ENCODE measurements at places on chromosomes 4 and X.

GRCh38 chr4:121034017-121034416 lies 38.3 kb downstream of the NDNF start:
- DNase-seq, result no peak

DNA sequence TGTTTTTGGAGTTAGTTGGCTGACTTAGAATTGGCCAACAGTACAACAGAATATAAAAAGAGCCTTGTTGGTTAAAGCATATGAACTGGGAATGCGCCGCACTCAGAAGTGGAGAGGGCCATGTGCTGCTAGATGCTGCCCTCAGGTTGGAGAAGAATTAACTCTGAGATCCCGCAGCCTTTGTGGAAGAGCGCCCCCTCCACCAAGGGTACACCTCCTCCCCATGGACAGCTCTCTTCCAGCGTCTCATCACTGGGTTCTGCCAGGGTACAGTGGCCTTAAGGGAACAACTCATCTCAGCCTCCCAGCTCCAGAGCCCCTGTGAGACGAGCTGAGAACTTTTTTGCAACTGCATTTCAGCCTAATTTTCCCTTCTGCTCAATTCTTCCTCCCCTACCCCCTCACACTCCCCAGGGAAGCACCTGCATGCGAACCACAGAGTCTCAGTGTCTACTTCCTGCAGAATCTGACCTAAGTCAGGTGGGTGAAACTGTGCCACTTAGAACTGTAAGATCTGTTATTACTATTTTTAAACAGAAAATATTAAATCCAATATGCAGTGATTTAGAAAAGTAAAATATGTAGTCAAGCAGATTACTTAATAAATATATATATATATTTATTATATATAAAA lies 380.6 kb downstream of the RAB28 start:
- DNase-seq, result no peak

DNA sequence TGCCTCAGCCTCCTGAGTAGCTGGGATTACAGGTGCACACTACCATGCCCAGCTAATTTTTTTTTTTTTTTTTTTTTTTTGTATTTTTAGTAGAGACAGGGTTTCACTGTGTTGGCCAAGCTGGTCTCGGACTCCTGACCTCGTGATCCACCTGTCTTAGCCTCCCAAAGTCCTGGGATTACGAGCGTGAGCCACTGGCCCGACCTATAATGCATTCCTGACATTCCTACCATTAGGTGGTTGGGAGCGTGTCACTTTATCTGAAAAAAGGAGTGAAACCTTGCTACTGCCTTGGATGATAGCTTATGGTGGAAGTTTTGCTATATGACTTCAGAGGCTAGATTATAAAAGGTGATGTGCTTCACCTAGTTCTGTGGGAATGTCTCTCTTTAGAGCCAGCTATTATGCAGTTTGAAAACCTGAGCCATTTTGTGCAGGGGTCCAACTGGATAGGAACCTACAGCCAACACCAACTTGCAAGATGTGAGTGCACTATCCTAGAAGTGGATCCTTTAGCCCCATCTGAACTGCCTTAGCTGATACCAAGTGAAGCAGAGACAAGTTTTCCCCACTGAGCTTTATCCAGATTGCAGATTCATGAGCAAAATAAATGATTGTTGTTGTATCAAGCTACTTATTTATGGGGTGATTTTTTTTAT lies 29.8 kb upstream of the EMCN start:
- no peak for DNase-seq

GRCh38 chrX:131549011-131549410 lies 5.1 kb downstream of the OR13H1 start:
- no peak for DNase-seq

DNA sequence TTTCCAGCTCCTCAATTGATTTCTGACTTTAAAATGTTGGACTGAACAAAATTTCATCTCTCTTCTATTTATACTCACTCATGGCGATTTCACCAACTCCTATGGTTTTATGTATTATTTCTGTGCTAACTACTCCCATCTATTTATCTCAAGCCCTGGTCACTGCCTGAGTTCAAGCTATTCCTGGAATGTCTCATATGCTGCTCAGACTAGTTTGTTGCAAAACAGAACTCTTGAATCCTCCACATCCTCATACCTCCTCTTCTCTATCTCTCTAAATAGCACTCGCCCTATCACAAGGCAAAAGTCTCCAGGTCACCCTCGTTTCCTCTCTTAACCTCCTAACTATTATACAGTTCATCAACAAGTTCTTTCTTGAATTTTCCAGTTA lies 19.0 kb upstream of the DDX60 start:
- no peak for DNase-seq

DNA sequence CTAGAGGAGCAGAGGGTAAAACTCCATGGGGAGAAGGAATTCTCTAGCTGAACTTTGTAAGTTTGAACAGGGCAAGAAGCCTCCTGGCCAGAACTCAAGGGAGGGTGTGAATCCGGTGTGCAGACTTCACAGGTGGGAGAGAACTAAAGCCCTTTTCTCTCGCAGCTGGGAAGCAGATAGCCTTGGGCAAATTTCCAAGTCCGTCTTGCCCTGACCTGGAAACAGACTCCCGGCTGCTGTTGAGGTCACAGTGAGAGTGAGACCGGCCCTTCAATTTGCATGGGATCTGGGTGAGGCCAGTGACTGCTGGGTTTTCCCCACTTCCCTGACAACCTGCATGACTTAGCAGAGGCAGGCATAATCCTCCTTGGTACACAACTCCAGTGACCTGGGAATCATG lies 94.5 kb upstream of the ZNF827 start:
- DNase-seq, result no peak

DNA sequence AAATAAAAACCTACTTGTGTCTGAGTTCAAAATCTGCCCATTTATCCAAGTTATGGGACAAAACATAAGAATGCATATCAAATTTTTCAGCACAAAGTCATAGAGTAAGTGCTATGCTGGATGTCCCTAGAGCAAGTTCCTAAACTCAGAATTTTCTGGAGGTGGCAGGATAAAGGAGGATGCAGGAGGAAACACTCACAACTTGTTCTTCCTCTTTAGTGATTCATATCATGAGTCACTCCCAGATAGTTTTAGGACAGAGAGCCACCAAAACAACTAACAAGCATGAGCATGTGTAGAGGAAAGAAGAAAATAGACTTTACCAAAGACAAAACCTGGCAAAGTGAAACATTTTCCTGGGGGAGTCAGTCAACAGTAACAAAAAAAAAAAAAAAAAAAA lies 302.7 kb downstream of the KCTD8 start:
- no peak for DNase-seq

- DNase-seq, result no peak
These were observed 1528.0 kb downstream of the TECRL start for GRCh38 chr4:62881210-62881609.

DNA sequence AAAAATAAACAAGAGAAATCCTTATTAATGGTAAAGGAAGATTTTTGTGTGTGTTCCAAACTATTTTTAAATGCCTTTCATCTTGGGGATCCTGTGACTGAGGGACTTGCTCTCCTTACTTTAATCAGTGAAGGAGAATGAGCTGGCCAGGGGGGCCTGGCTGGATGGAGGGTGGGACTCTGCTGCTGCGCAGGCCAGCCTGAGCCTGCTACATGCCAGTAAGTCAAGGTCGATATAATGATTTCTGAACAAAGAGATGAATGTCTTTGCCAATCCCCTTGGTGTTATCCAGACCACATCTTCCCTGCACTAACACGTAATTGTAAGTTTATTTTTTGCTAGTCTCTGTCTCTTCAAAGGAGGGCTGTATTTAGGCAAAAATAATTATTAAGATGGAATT lies 1679.2 kb upstream of the TENM3 start:
- no peak for DNase-seq

DNA sequence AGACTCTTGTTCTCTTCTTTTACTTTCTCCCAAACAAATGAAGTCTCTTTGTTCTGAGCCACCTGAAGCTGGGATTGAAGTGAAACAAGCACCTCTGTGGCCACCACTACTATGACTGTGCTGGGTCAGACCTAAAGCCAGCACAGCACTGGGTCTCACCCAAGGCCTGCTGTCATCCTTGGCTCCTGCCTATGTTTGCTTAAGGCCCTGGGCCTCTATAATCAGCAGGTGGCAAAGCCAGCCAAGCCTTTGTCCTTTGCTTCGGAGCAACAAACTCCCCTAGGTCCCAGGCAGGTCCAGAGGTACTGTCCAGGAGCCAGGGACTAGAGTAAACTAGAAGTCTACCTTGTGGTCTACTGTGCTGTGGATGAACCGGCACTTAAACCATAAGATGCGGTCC lies 220.6 kb upstream of the ARSJ start:
- no peak for DNase-seq

DNA sequence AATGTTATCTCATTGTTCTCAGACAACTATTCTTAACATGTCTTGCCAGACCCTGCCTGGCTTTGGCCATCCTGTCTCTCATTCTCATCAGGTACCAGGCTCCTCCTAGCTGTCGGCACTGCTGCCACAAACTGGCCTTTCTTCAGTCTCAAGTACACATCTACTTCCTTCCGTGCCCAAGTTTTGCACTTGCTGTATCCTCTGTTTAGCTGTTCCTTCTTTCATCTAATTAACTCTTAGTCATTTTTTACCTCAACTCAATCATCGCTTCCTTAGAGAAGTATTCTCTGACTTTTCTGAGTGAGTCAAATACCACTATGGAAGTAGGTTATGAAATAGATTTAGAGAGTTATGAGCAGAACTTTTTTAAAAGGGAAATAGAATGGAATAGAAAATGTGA lies 19.7 kb downstream of the CXCL3 start:
- DNase-seq, result no peak

GRCh38 chr4:174217273-174218126 lies 66.0 kb downstream of the FBXO8 start:
- DNase-seq, result peak; percentile 4

DNA sequence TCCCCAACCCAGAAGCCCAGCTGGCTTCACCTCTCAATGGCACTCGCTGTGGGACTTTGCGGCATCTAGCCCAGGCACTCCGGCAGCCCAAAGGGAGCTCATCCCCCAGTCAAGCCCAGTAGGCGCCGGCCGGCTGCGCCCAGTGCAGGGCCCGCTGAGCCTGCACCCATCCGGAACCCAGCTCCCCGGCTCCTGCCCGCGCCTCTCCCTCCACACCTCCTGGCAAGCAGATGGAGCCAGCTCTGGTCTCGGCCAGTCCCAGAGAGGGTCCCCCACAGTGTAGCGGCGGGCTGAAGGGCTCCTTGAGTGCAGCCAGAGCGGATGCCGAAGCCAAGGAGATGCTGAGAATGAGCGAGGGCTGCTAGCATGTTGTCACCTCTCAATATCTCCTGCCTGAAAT lies 116.8 kb upstream of the UGT8 start:
- no peak for DNase-seq

- DNase-seq, result no peak
These were observed 612.2 kb downstream of the IQCM start for GRCh38 chr4:149203256-149204001.

DNA sequence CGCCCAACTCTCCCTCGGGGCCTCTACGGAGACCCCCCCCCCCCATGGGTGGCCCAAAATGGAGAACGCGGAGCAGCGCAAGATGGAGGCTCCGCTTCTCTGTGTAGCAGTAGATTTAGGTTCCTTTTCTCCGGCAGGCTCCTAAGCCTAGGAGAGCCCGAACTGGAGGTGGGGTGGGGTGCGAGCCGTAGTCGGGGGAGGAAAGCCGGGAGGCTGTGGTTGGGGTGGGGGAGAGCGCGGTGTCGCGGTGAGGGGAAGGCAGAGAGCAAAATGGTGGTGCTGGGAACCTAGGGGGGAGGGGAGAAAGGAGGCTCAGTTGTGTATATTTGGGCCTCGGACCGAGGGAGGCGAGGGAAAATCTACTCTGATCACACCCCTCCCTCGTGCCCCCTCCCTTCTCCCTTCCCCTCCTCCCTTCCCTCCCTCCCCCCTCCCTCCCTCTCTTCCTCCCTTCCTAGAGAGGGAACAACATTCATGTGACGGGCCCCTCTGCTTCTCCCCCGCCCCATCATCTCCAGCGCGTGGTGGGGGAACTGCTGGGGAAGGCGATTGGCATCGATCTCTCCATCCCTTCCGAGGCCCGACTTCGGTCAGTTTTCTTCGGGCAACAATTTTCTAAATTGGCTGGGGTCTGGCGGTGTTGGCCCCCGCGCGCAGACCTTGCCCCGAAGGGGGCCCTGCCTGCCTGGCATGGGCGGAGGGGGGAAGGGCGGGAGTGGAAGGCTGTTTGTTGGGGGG lies at the start of gene STAG2:
TSS of gene STAG2 (plus strand) at position 439 of the 738 bp plus-strand sequence. CDS start 60,922 bp downstream, outside the sequence.
- DNase-seq, result peak; percentile 69

GRCh38 chr4:105594099-105595010 lies 41.9 kb downstream of the ARHGEF38 start:
- DNase-seq, result no peak

GRCh38 chrX:137052643-137053235 lies 18.9 kb upstream of the GPR101 start:
- no peak for DNase-seq

GRCh38 chrX:111164728-111165127 lies 68.7 kb downstream of the PAK3 start:
- no peak for DNase-seq

DNA sequence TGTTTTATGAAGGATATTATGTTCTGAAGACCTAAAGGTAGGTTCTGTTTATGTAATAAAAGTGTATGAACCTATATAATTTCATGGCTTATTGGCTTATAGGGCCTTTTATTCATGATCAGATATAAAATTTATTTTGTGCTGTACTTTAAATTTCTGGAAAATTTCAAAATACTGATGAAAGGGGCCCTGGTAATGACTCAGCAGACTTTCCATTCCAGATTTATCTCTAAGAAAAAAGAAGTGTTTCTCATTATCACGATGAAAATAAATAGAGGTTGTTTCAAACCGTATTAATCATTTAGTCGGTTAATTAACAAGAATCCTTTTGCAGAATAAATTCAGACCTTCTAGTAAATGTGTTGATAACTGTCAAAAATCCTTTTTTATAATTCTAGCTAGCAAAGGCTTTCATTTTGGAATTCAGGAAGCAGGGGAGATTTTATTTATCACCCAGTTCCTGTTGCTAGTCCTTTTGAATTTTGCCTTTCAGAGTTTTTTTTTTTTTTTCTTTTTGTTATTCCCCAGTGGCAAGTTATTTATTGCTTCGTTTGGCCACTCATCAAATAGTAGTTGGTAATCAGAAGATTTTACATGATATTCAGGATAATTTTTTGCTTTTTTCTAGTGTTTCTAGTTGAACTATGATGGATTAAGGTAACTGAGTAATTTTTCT lies 5.4 kb upstream of the TAPT1 start:
- no peak for DNase-seq

DNA sequence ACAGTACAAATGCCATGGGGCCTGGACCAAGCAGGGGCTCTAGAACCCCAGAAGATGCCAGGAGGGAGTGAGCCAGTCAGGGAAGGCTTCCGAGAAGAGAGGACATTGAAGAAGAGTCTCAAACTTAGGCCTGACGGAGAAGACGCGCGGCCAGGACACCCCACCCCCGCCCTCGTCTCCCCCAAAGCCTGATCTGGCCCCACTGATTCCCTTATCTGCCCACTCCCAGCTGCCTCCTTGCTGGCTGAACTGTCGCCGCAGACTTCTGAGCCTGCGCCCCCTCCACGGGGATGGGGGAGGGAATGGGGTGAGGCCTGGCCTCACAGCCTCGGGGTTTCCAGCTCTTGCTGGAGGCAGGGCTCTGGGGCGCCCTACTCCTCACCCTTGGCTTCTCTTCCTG lies 3.6 kb upstream of the GATA1 start:
- DNase-seq, result no peak

GRCh38 chrX:130625386-130625785 lies 223.6 kb downstream of the RBMX2 start:
- no peak for DNase-seq

All from PC-9 (cell line).